Coronary artery (tissue), 2 donors: ENCODE measurements at places on chromosomes 11 and 22.

- no peak for DNase-seq
Measured at GRCh38 chr11:76462317-76462716, 17.5 kb downstream of the EMSY start.

GRCh38 chr22:42743501-42743991, 22.9 kb upstream of the A4GALT start:
- peak; percentile 94 for DNase-seq

GRCh38 chr11:132913886-132914285, 618.4 kb downstream of the OPCML start:
- no peak for DNase-seq

DNA sequence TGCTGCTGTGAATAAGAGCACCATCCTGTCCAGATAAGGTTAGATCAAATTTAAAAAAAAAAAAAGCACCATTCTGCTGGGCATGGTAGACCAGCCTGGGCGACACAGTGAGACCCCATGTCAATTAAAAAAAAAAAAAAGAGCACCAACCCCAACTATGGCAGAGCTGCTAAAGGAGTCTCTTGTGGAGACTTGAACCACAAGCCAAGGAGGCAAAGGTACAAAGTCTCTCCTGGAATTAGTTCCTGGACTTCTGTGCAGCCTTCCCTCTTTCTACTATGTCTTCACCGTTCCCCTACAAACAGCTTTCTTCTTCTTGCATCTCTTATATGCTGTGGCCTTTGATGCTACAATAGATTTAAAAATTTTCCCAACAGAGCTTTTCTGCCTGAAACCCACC, 1.3 kb downstream of the PIK3C2A start:
- no peak for DNase-seq
